ENCODE measurements at places on chromosomes 7 and 10.
A peak's percentile ranks its signal among the peaks of the same experiment; 100 is the strongest.

DNA sequence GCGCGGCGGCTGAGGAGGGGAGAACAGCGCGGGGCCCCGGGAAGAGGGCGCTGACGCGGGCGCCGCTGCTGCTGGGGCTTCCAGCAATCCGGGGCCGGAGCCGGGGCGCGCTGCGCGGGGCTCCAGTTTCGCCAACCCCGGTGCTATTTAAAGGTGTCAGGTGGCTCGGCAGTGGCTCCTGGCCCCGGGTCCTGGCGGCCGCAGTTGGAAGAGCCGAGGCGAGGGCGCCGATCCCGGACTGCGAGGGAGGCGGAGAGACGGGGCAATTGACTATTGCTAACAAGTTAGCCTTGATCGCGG lies 347 bp downstream of the LBX1 start:
- peak; percentile 72 for DNase-seq

DNA sequence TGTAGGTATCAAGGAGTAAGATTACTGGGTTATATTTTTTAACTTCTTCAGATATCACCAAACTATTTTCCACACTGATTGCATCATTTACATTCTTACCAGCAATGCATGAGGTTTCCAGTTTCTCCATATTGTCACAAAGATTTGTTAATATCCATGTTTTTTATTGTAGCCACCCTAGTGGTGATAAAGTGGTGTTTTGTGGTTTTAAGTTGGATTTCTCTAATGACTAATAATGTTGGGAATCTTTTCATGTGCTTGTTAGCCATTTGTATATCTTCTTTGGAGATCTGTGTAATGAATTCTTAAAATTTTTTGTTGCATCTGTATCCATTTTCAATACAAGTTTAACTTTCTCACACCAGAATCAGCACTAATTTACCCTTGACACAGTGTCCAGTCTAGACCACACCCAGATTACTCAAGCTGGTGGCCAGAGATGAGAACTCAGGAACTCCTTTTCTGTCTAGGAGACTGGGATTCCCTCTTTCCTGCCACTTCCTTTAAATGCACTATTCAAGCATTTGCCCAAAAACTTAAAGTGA lies 67.0 kb upstream of the PLXDC2 start:
- no peak for DNase-seq

- no peak for DNase-seq
Observed at GRCh38 chr10:118311505-118311904, 30.6 kb downstream of the FAM204A start.

GRCh38 chr10:97149079-97149531 lies 36.7 kb downstream of the SLIT1 start:
- peak; percentile 73 for DNase-seq

DNA sequence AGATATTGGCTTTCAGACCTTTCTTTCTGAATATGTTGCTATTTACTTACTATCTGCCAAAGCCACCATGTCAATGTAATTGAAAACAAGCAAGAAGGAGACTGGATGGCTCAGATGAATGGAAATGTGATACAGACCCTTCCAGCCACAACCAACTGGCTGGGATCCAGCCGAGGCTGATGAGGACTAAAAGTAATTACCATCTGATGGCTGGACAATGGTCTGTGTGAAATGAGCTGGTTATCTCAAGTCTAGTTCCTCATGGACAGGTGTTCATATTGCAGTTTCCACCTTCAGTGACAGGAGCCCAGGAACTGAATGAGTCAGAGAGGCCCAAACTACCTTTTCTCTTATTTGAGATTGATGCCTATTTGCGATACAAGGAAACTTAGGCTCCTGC lies 267.5 kb downstream of the GATA3 start:
- DNase-seq = peak; percentile 16

DNA sequence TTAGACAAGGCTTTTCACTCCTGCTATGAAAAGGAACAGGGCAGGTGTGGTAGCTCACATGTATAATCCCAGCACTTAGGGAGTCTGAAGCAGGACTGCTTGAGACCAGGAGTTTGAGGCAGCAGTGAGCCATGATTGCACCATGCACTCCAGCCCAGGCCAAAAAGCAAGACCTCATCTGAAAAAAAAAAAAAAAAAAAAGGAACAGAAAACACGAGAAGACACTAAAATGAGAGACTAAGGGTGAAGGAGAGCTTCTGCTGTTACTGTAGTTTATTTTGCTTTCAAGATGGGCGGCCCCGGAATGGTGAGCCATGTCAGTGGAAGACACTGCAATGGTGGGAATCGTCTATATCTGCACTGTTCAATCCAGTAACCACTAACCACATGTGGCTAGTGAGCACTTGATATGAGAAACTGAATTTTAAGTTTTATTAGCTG lies 9.9 kb downstream of the PIP4K2A start:
- DNase-seq = no peak

- DNase-seq = no peak
Observed at GRCh38 chr7:31126976-31127375, 74.9 kb downstream of the ADCYAP1R1 start.

- no peak for DNase-seq
Observed at GRCh38 chr10:124717041-124717757, 27.0 kb downstream of the FAM53B start.

- DNase-seq = no peak
Observed at GRCh38 chr10:70093335-70093944, 39.2 kb downstream of the AIFM2 start.

DNA sequence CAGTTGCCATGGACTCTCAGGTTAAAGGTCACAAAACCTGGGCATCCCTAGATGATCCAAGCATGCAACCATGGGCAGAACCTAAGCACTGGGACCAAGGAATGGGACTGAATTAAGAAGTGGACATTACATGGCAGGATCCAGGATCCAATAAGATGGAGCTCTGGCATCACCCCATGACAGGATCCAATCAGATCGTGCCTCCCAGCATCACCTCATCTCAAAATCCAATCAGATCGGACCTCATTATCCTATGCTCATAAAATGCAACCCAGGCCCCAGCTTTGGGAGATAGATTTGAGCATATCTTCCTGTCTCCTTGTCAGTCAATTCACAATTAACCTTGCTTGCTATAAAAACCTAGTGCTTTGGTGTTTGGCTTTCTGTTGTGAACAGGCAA lies 616.1 kb downstream of the PARD3 start:
- no peak for DNase-seq

- DNase-seq = peak; percentile 56
Observed at GRCh38 chr7:105210721-105211205, 178.0 kb downstream of the SRPK2 start.

GRCh38 chr7:19900118-19900517 lies 126.7 kb upstream of the TMEM196 start:
- DNase-seq = no peak

GRCh38 chr7:503575-504111 lies 16.0 kb downstream of the PDGFA start:
- no peak for DNase-seq

DNA sequence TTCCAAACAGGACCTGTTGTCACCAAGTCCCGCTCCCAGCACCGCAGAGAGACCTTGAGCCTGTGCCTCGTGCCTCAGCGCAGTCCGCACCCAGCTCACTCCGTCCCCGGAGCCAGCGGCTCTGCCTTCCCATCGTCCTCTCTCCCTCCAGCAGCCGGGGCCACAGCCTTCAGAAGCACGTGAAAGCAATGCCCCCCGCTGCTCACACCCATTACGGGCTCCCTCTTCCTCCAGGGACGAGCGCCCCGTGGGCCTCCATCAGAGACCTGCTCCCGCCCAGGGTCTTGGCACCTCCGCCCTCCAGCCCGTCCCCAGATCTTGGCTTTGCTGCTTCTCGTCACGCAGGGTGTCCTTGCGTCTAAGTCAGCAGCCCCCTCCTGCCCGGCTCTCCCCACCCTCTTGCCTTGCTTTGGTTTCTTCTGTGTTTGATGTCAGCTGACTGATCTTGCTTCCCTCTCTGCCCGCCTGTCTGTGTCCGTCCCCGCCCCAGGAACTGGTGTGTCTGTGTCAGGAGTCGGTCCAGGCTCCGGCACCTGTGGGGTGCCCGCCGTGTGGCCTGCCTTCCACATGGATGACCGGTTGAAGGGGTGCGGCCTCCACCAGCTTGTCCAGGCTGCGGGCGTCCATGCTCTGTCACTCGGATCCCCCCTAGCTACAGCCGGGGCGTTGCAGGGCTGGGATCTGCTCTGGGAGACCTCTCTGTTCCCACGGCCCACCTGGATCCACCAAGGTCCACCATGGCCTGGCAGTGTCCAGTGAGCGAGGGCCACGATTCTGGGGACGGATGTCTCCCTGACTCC lies 61.9 kb downstream of the FOXL3 start:
- DNase-seq = no peak

DNA sequence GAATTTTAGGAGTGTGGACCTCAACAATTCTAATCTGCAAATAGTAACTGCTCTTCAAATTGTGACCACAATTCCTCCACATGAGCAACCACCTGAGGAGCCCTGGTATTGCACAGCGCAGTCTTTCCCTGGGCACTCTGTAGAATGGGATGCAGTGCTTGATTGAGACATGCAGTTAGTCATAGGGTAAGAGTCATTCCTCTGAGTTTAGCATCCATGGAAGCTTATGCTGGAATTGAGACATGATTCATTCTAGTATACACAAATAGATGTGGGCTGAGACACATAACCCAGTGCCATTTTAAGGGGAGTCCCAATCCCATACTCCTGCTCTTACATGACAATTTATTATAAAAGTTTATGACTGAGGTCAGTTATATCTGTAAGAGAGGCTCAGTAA lies 582.3 kb upstream of the CNTNAP2 start:
- DNase-seq = no peak

GRCh38 chr10:112221545-112221944 lies 38.0 kb upstream of the GPAM start:
- no peak for DNase-seq

- no peak for DNase-seq
Observed at GRCh38 chr10:106712988-106713387, 451.5 kb downstream of the SORCS1 start.

- DNase-seq = peak; percentile 59
Observed at GRCh38 chr10:76297780-76298281, 866.4 kb downstream of the LRMDA start.

GRCh38 chr10:132706701-132707100 lies 79.2 kb downstream of the NKX6-2 start:
- DNase-seq = no peak
